ENCODE measurements at places on chromosomes 3 and 15.

DNA sequence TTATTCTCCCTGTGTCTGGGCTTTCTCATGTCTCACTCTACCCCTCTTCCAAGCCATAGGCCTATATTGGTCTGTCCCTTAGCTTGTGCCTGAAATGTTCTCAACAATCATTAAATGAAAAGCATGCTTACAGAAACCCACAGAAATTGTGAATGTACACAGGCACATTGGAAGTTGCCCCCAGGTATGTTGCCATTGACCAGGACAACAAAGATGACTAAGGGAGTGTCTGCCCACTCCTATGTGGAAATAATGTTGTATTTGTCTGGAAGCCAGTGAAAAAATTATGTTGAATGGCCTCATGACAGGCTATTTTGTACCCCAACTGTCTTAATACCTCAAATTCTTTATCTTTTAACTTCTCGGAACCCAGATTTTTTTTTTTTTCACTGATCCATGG lies 102.0 kb downstream of the TPRG1 start:
- DNase-seq = no peak

- no peak for DNase-seq
These were observed 8.7 kb downstream of the DCUN1D1 start for GRCh38 chr3:182971637-182972036.

GRCh38 chr3:71645140-71645539 lies 61.6 kb upstream of the FOXP1 start:
- DNase-seq = no peak

- no peak for DNase-seq
These were observed 42.4 kb downstream of the MYO5A start for GRCh38 chr15:52486003-52486996.

- DNase-seq = no peak
These were observed 37.4 kb upstream of the P2RY12 start for GRCh38 chr3:151421938-151422337.

DNA sequence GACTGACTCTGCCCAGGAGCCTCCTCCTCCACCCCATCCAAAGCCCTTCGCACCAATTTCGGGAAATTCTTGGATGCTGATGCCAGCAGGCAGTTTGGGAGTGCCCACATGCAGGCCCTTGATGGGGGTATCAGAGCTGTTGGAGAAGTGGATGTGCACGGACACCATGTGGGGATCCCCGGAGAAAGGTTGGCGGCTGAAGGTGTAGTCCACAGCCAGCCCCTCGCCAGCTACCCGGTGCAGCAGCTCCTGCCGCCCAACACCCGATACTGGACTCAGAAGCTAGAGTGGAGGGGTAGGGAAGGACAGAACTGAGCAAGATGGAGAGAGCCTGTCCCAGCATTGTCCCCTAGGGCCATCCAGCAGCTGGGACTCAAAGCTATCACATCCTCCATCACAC lies 15.5 kb upstream of the CPEB1 start:
- DNase-seq = no peak

- DNase-seq = no peak
These were observed 7.4 kb upstream of the OR5H2 start for GRCh38 chr3:98274914-98275313.
